ENCODE measurements at places on chromosomes 7 and 10. TPM values are rescaled to one million over a fixed set of nuclear protein-coding genes. Genes with fewer than 3 reads are reported as not detected.

The EPHB4 gene
- 2.4 TPM for total RNA-seq

DNA sequence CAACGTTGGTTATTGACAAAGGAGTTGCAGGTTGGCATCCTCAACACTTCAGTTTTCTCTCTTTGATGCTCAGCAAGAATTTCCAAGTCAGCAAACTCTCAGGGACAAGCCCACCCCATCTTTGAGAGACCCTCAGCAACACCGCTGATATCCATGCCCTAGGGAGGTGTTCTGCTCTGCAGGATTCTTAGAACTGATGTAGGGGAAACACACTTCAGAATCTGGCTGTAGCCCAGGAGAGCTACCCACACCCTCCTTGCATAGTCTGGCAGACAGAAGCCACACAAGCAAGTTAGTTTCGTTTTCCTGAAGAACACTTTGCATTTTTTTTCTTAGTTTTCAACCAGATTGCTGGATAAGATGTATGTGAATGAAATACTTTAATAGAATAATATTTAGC is 822 bp downstream of the SAMD9L start:
- DNase-seq = peak; percentile 22

The CCDC3 gene
- not detected for total RNA-seq

GRCh38 chr7:19574131-19574530 is 134.7 kb downstream of the POLR1F start:
- DNase-seq = no peak

DNA sequence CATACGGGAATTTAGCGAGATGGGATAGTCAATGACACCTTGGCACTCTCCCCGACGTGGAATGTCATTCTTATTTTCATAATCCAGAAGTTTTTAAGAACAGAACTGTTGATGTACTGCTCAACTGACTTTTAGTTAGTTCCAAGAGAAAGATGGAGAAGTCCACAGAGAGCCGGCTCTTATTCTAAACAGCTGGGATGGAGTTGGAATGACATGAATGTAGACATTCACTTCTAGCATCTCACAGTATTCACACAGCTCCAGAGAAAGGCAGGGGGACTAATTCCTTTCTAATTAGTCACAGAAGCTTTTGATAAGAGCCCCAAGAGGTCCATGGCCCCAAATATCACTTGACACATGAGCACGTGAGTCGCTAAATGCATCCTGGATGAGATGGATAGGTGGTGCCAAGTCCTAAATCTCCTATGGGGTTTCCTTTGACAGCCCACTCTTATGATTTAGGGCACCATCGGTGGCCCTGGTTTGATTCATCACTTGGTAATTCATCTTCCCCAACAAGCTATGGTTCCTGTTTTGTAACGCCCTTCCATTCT is 420.3 kb upstream of the AUTS2 start:
- no peak for DNase-seq

DNA sequence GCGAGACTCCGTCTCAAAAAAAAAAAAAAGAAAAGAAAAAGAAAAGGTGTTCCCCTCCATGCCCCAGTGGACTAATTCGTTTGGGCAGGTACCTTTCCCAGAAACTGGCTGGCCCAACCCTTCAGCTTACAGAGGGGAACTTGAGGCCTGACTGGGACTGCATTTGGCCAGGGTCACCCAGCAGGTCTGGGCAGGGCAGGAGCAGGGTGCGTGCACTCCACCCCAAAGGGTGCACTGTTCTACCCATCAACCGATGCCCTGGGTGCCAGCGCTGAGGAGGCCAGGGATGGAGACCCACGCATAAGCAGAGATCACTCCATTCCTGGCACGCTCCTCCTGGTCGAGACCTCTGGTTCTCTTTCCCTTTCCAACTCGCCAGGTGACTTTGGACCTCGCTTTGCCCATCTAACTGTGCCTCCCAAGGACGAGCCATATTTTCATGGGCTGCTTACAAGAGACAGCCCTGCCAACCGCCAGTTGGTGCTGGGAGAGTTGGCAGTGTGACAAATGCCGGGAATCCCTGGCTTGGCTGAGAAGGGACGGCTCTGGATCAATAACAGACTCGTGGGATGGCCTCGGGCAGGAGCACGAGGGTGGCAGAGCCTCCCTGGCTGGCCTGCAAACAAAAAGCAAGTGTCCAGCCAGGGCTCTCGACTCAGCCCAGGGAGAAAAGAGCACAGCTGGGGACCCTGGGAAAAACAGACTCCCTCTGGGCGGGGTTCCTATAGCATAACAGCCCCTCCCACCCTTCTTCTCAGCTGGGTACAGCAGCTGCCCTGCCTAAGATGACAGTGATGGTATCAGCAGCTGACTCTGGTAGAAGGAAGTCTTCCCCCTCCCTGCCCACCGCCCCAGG is 7.9 kb downstream of the HSPB1 start:
- DNase-seq = no peak

DNA sequence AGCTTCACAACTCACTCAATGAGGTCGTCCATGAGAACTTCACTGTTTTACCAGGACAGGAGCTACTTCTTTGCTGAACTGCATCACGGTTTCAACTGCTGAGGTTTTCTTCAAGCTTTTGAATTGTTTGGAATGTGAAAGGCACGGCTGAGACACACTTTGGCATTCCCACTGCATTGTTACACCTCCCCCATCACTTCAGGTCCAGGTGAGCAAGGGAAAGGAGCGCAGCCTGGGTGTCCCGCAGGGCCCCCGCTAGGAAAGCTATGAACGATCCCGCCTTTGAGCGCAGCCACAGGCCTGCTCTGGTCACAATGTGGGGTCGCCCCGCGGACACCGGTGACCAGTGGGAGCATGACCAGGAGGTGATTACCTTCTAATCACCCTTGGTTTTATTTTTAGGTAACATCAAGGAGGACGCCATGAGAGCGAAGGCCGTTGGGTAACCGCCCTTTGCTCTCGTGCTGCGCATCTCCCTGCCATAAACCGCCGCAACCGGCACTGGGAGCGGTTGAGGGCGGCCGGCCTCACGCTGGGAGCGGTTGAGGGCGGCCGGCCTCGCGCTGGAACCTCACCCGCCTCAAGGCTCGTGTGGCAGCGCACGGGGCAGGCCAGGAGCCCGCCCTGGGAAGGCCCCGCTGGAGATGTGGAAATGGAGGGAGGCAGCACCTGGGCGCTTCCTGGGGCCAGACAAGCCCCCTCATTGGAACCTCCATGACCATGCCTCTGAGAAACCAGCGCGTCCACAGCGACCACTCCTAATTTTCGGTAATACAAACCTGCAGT is 50.9 kb upstream of the SGMS1 start:
- no peak for DNase-seq

- no peak for DNase-seq
Measured at GRCh38 chr7:30423788-30424505, 54.6 kb downstream of the NOD1 start.

The LGI1 gene
- not detected for total RNA-seq

All from activated T-helper 1 cell treated with anti-CD3 and anti-CD28 coated beads, Interleukin-12 subunit alpha, Interleukin-12 subunit beta, Interleukin-2, Interleukin-4 antibody, amounts not matched to agents 30 ng/mL and 10 ng/mL and 1 ng/mL, durations not matched to agents 14 hours and 24 hours and 36 hours (primary cell).